ENCODE measurements at places on chromosomes 7 and 10.
A peak's percentile ranks its signal among the peaks of the same experiment; 100 is the strongest.

GRCh38 chr10:49632406-49633317 lies 18.8 kb downstream of the CHAT start:
- peak; percentile 4 for DNase-seq

GRCh38 chr10:8898745-8899330 lies 844.4 kb downstream of the GATA3 start:
- DNase-seq = no peak

GRCh38 chr10:33459602-33460001 lies 125.1 kb upstream of the NRP1 start:
- DNase-seq = peak; percentile 67

- no peak for DNase-seq
Observed at GRCh38 chr10:78899996-78900714, 168.6 kb upstream of the ZMIZ1 start.

GRCh38 chr7:155815332-155816191 lies 3.3 kb upstream of the SHH start:
- DNase-seq = peak; percentile 23

GRCh38 chr7:99984593-99984992 lies 8.8 kb upstream of the AZGP1 start:
- DNase-seq = no peak

- no peak for DNase-seq
Observed at GRCh38 chr10:8950978-8951377, 896.5 kb downstream of the GATA3 start.

DNA sequence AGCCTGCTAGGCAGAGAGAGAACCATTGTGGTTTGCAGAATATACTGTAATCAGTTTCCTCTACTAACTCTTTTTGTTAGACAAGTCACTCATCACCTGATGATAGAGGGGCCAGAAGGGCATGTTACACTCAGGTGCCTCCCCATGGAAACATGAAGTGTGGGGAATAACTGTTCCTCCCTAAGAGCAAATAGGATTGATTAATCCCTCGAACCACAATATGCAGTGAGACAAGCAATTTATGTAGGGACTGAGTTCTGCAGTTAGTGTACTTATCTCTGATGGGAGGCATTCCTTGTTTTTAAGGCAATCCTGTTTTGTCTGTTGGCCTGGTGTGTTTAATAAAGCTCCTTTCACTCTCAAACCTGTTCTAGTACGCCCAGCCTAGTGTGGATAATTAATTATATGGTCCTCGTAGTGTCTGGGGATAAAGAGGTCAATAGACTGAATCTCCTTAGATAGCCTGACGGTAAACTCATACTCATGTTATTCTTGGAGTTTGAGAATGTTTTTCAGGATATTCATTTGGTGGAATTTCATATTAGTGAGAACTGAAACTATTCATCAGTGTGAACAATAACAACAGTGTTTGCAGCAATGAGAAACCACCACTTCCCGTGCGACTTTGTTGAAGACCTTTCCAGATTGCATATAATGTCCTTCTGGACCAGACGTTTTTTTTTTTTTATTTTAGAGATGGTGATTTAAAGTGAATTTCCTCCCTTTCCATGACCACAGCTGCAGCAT lies 344.8 kb upstream of the FZD8 start:
- DNase-seq = no peak

GRCh38 chr7:88331322-88331721 lies 24.6 kb upstream of the STEAP4 start:
- peak; percentile 32 for DNase-seq

- peak; percentile 82 for DNase-seq
Observed at GRCh38 chr10:71260622-71261325, 48.4 kb downstream of the UNC5B start.

GRCh38 chr10:108411206-108411605 lies 1246.7 kb upstream of the SORCS1 start:
- no peak for DNase-seq

DNA sequence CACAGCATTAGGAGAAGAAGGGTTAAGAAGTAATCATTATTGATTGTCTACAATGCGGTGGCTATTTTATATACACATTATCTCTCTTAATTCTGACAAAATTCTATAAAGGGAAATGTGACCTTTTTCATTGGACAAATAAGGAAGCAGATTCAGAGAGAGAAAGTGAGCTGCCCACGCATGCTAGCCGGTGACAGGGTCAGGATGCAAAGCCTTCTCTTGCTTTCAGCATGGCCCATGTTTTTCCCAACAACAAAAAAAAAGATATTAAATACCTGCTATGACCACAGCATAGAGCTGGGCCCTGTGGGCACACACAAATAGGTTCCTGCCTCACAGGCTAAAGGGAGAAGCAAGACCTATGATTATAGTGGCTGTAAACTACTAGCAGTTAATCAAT lies 66.8 kb downstream of the PPP1R3C start:
- no peak for DNase-seq

DNA sequence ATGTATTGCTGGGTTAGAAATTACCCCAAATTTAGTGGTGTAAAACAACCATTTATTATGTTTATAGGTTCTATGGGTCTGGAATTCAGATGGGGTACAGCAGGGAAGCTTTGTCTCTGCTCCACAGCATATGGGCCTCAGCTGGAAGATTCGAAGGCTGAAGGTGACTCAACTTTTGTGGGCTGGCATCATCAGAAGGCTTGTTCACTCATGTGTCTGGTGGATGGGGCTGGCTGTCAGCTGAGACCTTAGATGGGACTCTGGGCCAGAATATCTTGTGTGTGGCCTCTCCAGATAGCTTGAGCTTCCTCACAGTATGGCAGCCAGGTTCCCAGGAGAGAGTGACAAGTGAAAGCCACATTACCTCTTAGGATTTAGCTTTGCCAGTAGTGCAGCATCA lies 45.9 kb downstream of the ZNF503 start:
- DNase-seq = peak; percentile 14

DNA sequence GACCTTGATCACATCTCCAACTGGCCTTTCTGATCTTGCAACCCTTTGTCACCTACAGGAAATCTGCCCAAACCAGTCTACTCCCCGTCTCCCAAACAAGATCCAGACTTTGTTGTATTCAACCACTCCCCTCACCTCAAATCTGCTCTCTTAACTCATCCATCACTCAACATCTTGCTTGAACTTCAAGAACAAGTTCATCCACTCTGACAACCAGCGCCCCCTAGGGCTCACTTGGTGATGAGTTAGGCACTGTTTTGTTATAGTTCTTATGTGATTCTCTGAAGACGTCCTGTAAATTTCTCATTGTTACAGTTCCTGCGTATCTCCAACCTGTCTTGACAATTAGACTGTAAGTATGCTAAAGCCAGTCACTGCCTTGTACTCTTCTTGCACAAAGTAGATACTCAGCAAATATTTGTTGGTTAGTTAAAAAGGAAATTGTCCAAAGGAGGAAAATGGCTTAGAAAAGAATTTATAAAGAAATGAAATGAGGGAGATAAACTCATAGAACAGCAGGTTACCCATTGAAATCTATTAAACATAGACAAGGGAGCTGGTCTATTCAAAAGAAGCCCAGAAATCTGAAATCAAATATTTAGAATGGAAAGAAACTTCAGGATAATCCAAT lies 5.3 kb downstream of the FRMD4A start:
- DNase-seq = peak; percentile 4

DNA sequence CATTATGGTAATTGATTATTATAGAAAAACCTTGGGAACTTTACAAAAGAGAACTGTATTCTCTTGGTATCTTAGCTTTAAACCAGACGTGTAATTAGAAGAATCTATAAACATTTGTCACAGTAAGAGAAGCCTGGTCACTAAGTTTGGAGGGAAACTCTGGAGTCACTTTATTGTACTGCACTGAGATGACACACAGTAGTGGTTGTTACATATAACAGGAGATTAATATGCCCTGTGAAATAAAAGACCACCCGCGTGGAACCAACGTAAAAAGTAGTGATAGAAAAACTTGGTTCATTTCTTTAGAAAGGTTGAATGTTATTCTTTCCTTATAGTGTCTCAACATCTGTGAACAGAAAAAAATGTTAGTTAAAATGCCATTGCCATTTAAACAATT lies 416.1 kb downstream of the MDFIC start:
- DNase-seq = no peak
